Activated CD4-positive, alpha-beta T cell treated with anti-CD3 and anti-CD28 coated beads, Interleukin-2, amount 10 ng/mL, durations not matched to agents 24 days and 14 days (primary cell): ENCODE measurements at places on chromosomes 1 and 21.

- DNase-seq, result no peak
Measured at GRCh38 chr21:40047993-40048730, 180.9 kb downstream of the PCP4 start.

- DNase-seq, result no peak
Measured at GRCh38 chr1:119634016-119634415, 14.1 kb downstream of the ZNF697 start.

- no peak for DNase-seq
Measured at GRCh38 chr1:155123801-155124200, 3.9 kb upstream of the EFNA1 start.

GRCh38 chr1:9630331-9631111 is 21.0 kb upstream of the PIK3CD start:
- DNase-seq, result peak; percentile 74

- DNase-seq, result no peak
Measured at GRCh38 chr21:42150474-42151085, 68.4 kb upstream of the ABCG1 start.

DNA sequence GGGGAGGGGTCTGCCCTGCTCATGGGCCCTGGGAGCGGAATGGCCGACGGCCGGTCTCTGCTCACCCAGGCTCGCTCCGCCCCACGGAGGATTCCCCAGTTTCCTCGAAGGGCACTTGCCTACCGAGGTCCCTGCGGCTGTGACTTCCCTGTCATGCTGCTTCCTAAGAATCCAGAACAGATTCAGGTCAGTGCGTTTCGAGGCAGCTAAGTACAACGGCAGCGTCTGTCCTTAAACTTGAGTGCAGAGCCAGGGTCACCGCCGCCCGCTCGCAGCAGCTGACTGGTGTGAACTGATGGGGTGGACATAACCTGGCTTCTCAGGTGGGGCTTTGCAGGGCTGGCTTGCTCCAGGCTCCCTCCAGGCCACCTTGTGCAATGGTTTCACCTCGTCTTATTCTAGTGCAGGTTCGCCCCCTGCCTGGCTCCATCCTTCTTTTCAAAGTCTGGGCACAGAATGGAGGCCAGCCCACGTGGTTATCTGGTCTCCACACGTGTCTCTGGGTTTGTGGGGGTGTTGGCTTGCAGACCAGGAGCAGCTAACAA is 7.6 kb upstream of the C1orf174 start:
- no peak for DNase-seq

DNA sequence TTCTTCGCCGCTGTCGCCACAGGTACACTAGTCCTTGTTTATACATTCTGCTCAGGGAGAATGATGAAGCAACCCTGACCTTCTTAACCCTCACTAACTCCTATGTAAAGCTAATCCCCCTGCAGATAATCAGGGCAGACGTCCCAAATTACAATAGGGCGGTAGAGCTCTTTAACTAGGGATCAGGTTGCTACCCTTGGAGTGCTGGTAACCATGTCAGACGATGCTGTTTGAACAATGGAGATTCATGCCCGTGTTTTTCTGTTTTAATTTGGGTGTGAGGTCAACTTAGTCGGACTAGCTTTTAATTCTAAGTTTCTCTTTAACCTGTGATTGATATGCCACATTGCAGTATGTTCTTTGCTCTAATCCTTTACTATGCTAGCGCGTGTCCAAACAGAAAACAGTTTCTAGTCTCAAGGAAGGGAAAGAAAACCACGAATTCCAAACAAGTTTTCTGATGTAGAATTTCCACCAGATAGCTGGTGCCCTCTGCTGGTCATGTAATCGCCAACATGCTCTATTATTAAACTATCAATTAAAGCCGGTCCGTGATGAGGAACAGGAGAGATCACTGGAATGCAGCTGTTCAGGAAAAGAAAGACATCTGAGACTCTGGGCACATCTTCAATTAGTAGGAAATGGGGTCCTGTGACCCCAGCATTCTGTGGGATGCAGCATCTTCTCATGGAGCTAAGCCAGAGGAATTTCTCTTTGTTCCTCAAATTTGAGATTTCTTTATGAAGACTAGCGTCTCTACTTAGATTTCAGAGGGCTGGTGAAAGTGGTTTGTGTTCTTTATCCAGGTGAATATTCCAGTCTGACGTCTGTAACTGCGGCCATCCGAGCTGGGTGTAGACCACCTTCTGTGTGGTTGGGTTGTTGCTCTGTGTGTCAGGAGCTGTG is 18.3 kb upstream of the VAMP3 start:
- DNase-seq, result peak; percentile 78

DNA sequence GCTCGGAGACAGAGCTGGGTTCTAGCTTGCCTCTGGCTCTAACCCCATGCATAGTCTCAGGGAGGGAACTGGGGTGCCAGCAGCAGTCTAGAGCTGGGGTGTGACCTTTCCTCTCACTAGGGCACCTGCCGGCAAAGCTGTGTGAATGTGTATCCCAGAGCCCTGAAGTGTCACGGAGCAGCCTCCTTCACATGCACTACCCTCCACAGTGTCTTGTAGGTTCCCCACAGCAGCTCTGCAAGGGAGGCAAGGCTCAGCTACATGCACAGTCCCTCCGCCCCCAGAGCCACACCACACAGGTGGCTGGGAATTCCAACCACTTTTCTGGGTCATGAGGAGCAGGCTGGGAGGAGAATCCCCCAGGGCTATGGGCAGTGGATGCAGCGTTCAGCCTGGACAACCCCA is 7.7 kb upstream of the HPCA start:
- no peak for DNase-seq

DNA sequence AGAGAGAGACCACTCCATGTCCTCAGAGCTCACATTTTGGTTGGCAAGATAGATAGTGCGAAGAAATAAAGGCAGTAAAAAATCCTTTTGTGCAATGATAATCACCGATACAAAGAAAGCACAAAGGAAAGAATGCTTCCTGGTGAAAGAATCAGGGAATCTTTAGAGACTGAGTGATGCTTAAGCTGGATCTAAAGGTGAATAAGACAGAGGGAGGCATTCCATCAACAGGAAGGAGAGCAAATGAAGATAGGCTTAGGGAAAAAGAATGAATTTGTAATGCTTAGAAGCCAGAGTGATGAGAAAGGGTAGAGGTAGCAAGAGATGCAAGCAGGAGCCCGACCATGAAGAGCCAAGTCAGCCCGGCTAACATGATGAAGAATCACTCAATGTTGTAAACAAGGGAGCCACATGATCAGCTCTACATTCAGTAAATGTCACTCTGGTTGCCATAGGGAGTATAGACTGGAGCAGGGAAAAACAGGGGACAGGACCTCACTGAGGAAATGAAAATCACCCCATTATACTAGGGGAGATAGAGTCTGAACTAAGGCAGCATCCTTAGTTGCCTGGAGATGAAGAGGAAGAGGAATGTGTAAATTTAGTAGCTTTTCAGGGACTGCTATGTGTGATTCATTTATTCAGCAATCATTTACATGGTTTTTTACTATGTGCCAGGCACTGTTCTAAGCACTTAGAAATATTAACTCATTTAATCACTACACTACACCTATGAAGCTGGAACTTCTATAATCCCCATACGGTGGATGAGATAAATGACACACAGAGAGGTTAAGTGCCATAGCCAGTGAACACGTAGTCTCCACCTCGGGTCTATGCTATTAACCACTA is 402.6 kb upstream of the NFIA start:
- DNase-seq, result no peak

DNA sequence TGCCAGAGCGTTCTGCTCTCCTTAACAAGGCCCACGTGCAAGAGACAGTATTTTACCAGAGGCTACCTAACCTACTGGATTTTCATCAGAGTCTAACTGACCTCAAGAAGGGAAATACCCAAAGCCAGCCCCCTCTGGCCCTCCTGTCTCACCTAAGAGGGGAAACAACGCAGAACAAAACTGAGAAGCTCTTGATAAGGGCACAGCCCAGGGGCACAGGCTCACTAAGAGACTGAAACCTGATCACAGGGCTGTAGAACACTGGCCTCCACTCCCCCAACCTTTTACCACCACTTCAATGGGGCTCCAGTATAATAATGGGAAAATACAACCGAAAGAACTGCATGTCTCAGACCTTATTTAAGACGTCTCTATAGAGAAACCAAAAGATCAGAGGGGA is 449.5 kb upstream of the CAMK1G start:
- DNase-seq, result no peak

GRCh38 chr21:39186676-39187075 is 3.4 kb upstream of the PSMG1 start:
- DNase-seq, result no peak

GRCh38 chr1:165891111-165891860 is 63.9 kb downstream of the UCK2 start:
- no peak for DNase-seq

DNA sequence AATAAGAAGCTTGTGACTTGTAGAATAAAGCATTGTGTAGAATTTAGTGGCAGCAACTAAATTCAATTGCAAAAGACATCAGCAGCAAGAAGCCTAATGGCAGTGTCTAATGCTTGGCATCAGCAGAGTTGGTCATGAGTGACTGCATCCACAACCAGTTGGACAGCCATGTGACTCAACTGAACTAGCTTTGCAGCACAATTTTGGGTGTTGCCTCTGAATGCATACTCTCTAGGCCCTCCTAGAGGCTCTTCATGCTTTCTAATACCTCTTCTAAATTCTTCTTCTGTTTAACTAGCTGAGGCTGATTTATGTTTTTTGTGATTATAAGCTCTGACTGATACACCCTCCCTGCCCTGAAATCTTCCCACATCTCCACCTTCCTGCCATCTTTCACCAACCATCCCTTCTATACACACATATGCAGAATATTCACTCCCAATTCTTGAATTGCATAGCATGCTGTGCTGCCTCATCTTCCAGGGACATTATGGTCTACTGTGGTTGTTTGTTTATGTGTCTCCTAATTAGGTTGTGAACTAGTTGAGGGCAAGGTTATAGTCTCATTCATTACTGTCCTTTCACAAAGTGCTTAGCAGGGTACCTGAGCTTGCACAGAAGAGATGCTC is 266.7 kb upstream of the GJB5 start:
- no peak for DNase-seq

- DNase-seq, result peak; percentile 73
Measured at GRCh38 chr21:33036430-33037162, 10.9 kb downstream of the OLIG2 start.

DNA sequence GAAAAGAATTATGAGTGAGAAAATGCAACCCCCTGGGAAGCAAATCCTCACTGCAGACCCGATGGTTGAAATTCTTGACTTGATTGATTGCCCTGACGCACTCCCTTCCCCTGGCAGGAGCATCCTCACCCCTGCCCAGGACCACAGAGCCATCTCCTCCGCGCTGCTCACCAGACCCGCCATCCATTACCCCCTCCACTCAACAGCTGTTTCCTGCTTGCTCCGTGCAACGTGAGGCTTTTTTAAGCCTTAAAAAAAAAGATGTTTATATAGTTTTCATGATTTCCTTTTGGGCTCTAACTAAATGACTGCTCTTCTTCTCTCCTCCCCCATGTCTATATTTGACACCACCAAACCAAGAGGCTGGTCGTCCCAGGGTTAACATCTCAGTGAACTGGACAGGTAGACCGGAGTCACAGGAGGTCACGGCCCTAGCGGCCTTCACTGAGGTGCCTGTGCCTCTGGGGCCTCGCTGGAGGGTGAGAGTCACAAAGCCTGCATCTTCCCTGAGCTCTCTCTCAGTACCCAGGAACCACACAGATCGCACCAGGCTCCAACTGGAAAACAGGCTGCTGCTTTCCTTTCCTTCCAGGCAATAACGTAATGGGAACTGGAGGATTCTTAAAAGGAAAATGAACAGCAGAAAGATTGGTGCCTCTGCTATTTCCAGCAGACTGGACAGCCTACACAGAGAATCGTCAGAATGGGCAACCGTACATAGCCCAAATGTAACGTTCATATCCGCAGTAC is 49.8 kb downstream of the ZBTB18 start:
- DNase-seq, result no peak

DNA sequence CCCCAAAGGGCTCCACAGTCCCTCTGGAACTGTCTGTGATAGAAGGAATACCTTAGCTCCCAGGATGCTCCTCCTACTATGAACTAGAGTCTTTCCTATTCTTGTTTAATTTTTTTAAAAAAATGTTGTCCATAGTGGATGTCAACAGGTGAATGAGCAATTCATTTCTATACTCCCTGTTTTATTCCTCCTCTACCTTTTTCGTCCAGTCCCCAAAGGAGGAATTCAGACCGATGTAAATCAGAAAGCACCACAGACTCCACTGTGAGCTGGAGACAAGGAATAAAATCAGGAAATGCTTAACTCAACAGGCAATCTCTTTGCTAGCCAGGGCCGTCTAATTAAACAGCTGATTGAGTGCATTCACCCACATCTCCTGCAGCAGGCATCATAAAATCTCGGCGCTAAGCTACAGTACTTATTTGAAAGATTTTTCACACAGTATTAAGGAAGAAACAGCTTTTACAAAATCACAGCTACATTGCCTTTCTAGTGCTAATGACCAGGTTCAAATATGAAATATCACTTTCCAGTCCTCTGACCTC is 381.6 kb downstream of the SIPA1L2 start:
- no peak for DNase-seq

DNA sequence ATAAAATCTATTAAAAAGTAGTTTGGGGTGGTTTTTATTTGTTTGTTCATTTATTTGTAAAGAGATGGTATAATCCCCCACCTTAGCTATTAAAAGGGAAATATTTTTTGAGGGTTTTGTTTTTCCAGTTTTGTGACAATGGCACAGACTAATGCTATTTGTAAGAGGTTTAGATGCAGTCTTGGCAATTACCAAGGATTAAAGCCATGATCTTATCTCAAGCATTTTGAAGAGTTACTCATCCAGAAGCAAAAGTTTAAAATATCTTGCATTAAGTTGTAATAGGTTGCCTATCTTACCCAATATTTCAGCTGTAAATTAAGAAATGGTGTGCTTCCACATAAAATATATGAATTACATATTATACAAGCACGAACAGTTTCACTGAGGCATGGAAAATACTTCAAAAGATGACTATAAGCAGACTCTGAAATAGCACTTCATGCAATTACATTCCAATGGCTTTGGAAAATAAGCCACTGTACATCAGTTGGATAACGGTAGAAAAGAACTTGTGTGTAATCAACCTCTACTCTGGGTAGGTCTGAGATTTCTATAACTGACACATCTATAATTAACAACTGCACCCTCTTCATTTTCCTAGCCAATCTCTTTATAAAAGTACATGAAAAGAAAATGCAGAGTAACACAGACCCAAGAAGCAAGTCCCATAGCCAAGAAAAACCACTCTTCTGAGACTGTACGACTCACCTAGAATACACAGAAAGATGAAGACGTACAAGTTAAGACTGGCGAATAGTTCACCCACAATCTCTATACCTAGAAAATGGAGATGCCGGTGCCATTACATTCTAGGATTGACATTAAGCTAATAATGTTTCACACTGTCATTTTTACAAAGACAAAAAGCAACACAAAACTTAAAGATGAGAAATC is 95.2 kb downstream of the PTPN14 start:
- DNase-seq, result no peak

DNA sequence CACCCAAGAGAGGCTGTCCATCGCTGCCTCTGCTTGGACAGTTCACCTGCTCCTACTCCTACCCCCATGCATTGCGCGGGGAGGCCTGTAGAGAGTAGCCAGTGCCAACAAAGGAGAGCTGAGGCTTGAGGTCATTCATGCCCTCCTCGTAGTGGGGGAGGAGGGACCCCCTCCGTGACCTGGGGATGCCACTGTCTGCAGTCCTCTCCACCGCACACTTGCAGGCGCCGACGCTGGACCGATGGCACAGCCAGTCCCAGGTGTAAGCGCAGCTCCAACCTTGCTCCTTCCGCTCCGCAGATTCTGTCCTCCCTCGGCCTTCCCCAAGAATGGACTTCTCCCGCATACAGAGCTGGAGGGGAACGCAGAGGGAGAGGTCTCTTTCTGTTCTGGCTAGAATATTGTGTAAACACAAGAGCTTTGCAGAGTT is 672 bp upstream of the PHLDA3 start:
- no peak for DNase-seq

- DNase-seq, result no peak
Measured at GRCh38 chr1:168057355-168057754, 79.4 kb downstream of the GPR161 start.
